ENCODE measurements at places on chromosomes 12 and 14. TPM values are rescaled to one million over a fixed set of nuclear protein-coding genes. Genes with fewer than 3 reads are reported as not detected.

TAS2R8 gene
- polyA plus RNA-seq, result not detected

NRL gene
- 1.5 TPM for polyA plus RNA-seq

TUNAR gene
- polyA plus RNA-seq, result not detected

GALNT8 gene
- polyA plus RNA-seq, result 3.2 TPM

ACVRL1 gene
- not detected for polyA plus RNA-seq

DNA sequence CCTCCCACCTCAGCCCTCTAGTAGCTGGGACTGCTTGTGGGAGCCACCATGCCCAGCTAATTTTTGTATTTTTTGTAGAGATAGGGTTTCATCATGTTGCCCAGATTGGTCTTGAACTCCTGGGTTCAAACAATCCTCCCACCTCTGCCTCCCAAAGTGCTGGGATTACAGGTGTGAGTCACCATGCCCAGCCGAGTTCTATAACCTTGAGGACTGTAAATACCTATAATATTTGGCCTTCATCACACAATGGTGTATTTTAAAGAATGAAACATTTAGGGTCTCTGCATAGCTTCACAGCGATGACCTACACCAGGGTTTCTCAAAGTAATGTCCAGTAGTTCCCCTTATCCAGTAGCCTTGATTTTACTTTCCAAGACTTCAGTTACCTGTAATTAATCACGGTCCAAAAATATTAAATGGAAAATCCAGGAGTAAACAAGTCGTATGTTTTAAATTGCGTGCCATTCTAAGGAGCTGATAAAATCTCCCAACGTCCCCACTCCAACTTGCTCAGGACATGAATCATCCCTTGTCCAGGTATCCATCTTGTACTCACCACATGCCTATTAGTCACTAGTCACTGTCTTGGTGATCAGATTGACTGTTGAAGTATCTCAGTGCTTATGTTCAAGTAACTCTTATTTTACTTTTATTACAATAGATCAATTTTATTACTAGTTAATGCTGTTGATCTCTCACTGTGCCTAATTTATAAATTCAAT lies 368.2 kb downstream of the BTG1 start:
- no peaks in the 10 kb centered on the region for H3K36me3 ChIP-seq
- no peak overlapping the region for H3K27ac ChIP-seq

DNA sequence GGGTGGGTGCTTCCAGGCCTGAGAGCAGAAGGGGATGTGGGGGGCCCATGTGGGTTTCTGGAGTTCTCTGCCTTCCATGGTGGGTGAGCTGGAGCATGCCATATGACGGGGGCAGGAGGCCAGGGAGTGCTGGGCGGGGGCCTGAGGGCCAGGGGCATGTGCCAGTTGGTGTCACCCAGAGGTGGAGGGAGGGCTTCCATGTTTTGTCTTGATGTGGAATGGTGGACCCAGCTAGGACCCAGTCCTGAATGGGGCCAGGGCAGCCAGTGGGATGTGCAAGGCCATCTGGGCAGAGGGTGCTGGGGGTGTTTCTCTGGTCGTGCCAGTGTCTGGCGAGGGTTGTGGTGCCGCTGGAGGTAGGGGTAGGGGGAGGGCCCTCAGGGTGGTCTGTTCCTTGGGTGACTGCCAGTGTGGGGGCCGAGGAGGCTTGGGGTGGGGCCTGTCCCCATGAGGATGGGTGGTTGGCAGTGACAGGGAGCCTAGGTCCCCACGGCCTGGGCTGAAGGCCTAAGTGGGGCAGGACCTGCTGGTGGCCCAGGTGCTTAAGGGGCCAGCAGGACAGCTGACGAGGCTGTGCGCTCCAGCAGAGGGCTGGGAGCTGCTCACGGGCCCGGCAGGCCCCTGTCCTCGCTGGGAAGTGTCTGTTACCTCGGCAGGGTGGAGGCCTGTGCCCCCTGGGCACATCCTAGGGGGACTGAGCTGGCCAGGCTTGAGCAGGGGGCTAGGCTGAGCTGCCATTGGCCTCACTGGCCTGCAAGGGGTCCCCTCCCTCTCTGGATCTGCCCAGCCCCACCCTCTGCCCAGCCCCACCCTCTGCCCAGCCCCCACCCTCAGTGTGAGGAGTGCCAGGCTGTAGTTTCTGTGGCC lies 26.8 kb downstream of the CEP170B start:
- H3K4me1 ChIP-seq, result no peaks in the 10 kb centered on the region
- DNase-seq, result no peak
- no peaks in the 10 kb centered on the region for H3K36me3 ChIP-seq
- H3K27me3 ChIP-seq, result no peaks in the 10 kb centered on the region
- H3K27ac ChIP-seq, result no peak overlapping the region
- H3K4me3 ChIP-seq, result no peak overlapping the region

Measured in CD8-positive, alpha-beta memory T cell (primary cell).